Right lung (tissue), 10 donors: ENCODE measurements at places on chromosomes 2 and 18. TPM values are rescaled to one million over a fixed set of nuclear protein-coding genes. Genes with fewer than 3 reads are reported as not detected.

DNA sequence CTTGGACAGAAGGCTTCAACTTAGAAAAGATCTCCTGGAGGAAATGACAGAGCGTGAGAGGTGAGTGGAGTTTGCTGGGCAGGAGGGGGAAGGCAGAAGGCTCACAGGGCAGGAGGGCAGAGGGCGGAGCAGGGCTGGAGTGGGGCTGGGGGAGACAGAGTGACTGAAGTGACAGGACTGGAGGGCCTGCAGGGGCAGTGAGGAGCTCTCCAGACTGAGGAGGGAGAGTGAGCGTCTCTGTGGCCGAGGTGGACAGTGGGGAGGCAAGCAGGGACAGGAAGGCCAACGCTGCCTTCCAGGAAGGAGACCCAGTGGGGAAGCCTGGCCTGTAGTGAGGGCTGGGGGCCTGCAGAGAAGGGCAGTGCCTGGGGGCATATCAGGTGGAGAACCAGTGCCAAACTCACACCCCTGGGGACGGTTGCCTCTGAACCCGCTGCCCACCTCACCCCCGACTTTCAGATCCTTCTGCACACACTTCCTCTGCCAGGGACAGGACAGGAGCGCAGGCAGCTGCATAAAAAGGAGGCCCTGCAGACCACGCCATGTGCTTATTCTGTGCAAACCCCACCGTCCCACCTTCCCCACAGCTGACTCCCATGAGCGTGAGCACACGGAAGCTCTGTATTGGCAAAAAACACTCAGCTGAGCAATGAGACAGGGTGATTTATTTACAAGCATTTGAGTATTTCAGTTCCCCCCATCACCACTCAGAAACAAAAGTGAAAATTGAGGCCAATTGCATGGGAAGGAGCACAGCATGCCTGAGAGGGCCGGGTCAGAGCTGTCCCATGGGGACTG is 244.3 kb downstream of the FAM210A start:
- no peak for DNase-seq

DNA sequence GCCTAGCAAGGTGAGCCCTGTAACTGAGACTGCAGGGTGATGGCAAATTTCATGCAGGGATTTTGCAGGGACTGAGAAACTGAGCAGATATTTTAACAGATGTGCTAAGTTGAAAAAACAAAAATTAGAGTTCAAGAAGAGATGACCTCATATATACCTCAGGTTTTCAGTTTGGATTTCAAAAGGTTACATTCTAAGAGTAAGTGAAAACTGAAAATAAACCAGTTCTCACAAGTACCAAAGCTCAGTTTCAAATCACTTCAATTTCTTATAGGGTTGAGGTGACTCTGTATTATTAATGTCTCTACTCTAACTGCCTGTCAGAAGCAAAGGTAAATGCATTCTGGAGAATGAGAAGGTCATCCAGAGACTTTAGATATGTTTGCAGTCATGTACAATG is 237.4 kb upstream of the VRK2 start:
- no peak for DNase-seq

DNA sequence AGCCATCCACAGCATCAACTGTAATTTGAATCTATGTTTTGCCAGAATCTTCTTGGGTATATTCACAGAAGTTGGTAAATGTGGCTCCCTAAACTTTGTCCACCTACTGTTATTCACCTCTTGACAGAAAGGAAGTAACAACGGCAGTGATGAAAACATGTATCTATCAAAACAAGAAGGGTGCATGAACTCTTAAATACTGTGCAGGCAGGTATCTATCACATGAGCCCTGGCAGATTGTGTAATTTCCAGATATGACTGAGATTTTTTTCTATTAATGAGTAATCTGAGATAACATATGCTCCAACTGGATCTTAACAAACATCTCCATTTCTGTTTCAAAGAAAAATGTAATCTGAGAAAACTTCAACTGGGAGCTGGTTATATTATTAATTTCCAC is 36.6 kb downstream of the SFT2D3 start:
- DNase-seq = no peak

DNA sequence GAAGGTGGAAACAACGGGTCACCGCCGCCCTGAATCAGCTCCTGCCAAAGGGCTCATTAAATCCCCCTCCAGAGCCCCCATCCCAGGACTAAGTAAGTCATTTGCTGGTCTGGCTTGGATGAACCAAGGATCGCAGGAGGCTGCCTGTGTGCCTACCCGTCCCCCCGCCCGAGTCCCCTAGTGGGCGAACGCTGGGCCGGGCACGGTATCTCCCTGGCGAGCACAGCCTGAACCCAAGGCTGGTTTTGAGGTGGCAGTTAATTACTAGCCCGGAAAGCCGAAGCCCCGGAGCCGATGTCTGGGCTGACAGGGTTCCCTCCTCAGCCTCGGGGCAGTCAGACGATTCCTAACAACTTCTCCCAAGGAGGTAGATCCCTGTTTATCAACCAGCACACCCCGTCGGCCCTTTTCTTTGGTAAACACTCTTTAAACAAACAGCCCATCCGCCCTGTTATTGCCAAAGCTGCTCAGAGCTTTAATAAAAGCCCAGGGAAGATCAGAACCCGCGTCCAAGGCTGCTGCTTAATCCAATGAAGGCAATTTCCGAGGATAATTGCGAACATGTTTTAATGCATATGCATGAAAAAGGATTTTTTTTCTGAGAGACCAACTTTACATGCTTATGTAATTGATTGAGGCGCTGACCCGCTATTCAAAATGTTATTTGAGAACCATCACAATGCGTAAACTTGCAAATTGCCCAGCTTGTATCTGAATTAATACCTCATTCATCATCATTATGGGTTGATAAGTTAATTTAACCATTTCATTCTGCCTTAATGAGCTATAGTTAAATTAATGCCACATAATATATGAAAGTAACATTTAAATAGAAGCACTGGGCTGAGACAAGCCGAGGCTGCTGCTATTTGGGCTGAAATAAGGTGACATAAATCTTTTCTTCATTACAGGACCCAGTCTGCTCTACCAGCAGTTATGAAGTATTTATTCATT is 10.5 kb downstream of the EVX2 start:
- no peak for DNase-seq

DNA sequence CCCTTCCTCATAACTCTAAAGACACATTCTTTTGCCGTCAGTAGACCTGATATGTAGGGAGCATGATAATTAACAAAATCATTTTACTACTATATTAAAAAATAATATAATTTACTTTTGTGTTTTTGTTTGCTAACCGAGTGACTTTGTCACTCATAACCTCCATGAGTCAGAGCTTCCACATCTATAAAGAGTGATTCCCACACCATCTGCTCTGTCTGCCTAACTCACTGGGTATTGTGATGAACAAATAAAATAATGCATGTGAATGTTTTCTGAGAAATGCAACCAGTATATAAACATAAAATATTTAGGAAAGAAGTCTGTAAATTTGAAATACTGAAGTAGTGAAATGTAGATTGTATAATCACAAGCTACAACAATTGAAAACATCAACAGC is 123.4 kb upstream of the DSEL start:
- no peak for DNase-seq

Gene CYS1
- polyA plus RNA-seq = 14.4 TPM

- peak; percentile 48 for DNase-seq
Observed at GRCh38 chr2:55616551-55617174, 759 bp downstream of the PPP4R3B start.

DNA sequence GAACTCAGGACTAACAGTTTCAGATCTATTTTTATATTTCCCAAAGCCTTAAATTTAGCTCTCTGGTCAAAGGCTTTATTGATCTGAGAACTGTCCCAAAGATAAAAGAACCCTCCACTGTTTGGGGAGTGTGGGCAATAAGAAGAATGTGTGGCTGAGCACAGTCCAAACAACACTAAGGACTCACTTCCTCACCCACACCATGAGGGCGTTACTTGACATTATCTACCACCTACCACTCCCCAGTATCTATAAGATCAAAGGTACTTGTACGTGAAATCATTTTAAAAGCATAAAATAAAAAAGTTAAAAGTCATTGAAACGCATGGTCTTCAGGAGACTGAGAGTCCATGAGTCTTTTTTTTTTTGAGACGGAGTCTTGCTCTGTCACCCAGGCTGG is 54.6 kb upstream of the NFU1 start:
- DNase-seq = no peak

GRCh38 chr18:5475267-5475666 is 68.5 kb downstream of the EPB41L3 start:
- no peak for DNase-seq

GRCh38 chr2:98378901-98379300 is 32.6 kb downstream of the CNGA3 start:
- DNase-seq = peak; percentile 68

Gene RPRM
- polyA plus RNA-seq = 1.1 TPM

- DNase-seq = no peak
Observed at GRCh38 chr2:121583555-121583954, 52.9 kb downstream of the RNU4ATAC start.

GRCh38 chr18:56294484-56295183 is 343.8 kb downstream of the TXNL1 start:
- no peak for DNase-seq

- no peak for DNase-seq
Observed at GRCh38 chr18:5238371-5238976, 41.4 kb upstream of the AKAIN1 start.

Gene EHD3
- 7.6 TPM for polyA plus RNA-seq

DNA sequence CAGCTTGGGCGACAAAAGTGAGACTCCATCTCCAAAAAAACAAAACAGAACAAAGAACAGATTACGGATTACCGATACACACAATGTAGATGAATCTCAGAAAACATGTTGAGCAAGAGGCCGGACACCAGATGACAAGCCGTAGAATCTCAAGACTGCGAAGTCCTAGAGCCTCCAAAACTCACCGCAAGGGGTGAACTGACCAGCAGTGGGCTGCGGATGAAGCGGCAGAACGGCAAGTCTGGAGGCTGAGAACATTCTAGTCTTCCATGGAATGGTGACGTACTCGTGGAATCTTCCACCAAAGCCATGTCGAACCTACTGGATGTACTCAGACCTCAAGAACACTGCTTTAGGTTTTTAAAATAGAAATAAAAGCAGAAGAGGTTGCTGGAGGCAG is 198.8 kb downstream of the NDUFA10 start:
- DNase-seq = no peak

- no peak for DNase-seq
Observed at GRCh38 chr2:197152451-197153228, 157.9 kb downstream of the ANKRD44 start.

Gene FBLN7
- 11.8 TPM for polyA plus RNA-seq

Gene SFTPB
- 404 TPM for polyA plus RNA-seq

- no peak for DNase-seq
Observed at GRCh38 chr2:180033993-180034894, 27.1 kb upstream of the CWC22 start.

DNA sequence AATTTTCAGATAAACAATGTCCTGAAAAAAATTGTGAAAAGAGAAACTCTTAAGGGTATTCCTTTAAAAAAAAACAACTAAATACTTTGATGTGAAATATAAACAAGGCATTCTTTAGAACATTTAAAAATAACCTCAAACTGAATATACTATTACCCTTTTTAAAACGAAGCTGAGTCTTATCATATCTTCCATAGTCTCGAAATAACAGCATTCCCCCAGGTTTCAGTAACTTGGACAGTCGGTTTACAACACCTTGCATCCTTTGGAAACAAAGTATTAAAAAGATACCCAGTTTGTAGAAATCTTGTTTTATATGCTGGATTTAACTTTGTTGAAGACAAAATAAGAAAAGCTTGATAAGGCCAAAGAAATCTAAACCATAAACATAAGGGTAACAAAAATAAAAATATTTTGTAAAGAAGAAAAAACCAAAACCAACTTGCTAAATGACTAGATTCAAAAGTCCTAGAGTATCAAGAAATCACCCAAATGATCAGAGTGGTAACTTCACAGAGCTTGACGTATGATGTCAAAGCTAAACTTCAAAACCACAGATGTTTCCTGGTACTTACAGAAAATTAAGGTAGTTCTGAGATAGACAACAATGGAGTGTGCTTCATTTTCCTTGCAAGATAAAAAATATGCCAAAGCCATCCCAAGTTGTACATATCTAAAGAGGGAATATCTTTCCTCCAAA is 107.8 kb downstream of the METTL8 start:
- no peak for DNase-seq

Gene AP1S3
- polyA plus RNA-seq = 5.0 TPM

- DNase-seq = no peak
Observed at GRCh38 chr2:177355874-177356273, 36.7 kb upstream of the AGPS start.

Gene CD302
- polyA plus RNA-seq = 60.7 TPM

DNA sequence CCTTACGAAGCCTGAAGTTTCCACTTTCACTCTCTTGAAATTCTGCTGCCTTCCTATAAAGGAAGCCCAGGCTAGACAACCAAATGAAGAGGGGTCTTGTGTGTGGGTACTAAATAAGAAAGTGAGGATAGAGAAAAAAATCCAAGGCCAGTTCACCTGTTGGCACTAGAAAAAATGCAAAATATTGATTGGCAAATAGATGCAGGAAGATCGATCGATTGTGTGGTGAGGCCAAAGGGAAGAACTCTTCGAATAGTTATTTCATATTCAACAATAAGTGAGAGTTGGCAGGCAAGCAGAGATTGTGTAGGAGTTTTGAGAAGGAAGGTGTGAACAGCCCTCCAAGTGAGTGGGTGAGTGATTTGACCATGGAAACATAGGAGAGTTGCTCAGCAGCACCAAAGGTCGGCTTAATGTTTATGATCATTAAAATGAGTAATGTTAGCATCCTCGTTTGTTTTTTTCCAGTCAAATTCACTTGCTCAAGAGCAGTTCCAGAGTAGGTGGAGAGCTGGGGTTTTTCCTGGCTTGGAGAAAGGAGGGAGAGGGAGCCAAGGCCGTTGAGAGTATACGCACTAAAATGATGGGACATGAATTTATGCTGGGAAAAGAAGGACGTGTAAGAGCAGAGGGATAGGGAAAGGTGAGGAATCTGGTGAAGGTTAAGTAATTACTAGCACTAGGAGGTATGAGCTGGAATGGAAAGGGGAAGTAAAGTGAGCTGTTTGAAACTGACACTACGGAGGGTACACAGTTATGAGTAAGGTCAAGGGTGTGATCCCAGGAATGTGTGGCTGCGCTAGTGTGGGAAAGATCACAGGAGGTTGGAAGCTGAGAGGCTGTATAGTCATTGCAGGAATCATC is 1.1 kb upstream of the NAPG start:
- DNase-seq = no peak

DNA sequence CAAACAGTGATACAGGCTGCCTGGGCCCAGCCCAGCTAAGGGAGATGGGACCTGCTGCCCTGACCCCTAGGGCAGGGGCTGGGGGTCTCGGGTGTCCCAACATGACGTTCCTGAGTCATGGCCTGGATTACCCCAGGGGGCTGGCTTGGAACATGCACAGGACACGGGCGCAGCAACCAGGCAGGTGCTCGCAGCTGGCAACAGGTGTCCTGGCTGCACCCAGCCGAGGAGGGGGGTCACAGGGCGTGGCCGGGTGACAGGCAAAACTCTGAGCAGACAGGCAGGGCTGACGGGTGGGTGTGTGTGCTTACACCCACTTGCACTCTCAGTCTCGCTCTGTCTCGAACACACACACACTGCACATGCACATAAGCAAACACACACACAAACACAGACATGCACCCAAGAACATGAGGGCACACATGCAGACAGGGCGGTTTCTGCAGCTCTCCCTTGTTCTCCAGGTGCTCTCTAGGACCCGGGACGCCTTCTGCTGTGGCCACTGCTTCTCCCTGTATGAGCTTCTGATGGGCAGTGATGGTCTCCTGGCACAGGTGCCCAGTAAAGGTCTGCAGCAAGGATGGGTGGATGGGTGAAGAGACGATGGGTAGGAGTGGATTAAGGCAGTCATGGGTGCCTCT is 33.7 kb upstream of the TAF1B start:
- DNase-seq = no peak

Gene IL36RN
- not detected for polyA plus RNA-seq

- no peak for DNase-seq
Observed at GRCh38 chr2:75870651-75871137, 160.0 kb upstream of the GCFC2 start.

Gene MROH2A
- 0.59 TPM for polyA plus RNA-seq

GRCh38 chr2:150234787-150235446 is 252.6 kb downstream of the RND3 start:
- DNase-seq = peak; percentile 50
